Omental fat pad (tissue), 4 donors: ENCODE measurements at places on chromosomes 7 and 10. TPM values are rescaled to one million over a fixed set of nuclear protein-coding genes. Genes with fewer than 3 reads are reported as not detected.

Gene EBLN1
- not detected for total RNA-seq

Gene AOC1
- not detected for total RNA-seq

GRCh38 chr10:80081801-80082750 is 3.6 kb downstream of the TMEM254 start:
- no peak for DNase-seq

- DNase-seq = no peak
Observed at GRCh38 chr7:114917211-114917839, 4.6 kb upstream of the MDFIC start.

DNA sequence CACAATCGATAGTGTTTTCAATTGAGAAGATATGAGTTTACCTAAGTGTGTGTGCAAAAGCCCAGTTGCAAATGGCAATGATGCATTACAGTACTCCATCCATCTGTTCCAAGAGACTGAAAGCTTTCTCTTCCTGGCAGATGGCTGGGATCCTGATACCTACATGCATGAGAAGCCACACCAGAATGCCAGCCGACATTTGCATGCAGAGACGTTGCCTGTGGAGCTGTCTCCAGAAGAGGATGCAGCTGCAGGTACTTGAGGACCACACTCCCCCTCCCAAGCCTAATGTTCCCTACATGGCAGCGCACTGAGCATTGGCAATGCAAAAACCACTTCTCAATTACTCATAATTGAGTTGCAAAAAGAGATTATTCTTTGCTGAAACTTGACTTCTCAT is 332.1 kb downstream of the WDR11 start:
- DNase-seq = no peak

- DNase-seq = no peak
Observed at GRCh38 chr10:125061557-125062226, 98.7 kb downstream of the CTBP2 start.

- DNase-seq = no peak
Observed at GRCh38 chr7:24441314-24442027, 131.8 kb upstream of the PALS2 start.

DNA sequence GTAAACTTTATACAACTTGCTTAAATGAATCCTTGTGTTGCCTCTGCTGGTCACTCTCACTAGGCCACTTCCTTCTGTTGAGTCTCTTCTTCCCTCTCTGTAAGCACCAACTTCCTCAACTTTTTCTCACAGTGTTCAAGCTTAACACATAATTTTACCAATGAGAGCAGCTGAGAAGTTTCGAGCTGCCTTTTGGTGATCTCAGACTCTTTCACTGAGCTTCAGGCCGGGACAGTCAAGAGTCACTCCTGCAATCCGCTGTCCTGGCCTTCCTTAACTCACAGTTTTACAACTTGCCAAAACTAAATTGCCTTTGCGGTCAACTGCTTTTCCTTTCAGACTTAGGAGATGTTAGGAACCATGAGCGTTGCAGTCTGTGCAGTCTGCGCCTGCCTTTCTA is 47.4 kb downstream of the PRPF18 start:
- no peak for DNase-seq

DNA sequence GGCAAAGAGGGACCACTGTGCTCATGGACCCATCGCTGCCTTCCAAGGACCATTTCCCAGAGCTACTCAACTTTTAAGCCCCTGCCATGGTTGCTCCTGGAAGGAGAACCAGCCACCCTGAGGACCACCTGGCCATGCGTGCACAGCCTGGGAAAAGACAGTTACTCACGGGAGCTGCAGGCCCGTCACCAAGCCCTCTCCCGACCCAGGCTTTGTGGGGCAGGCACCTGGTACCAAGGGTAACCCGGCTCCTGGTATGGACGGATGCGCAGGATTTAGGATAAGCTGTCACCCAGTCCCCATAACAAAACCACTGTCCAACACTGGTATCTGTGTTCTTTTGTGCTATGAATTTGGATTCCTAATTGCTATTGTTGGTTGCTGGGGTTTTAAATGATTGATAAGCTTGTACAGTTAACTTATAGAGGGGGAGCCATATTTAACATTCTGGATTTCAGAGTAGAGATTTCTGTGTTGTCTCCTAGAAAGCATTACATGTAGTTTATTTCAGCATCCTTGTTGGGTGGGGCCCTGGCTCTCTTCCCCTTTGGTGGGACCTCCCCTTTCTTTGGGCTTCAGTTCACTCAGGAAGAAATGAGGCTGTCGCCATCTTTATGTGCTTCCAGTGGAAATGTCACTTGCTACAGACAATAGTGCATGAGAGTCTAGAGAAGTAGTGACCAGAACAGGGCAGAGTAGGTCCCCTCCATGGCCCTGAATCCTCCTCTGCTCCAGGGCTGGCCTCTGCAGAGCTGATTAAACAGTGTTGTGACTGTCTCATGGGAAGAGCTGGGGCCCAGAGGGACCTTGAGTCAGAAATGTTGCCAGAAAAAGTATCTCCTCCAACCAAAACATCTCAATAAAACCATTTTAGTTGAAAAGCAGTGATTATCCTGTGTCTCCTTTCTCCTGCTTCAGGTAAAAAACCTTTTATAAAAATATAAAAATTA is 19.4 kb downstream of the LAT2 start:
- no peak for DNase-seq
